Dorsolateral prefrontal cortex (tissue), 122 donors: ENCODE measurements at places on chromosomes 5 and 9.

DNA sequence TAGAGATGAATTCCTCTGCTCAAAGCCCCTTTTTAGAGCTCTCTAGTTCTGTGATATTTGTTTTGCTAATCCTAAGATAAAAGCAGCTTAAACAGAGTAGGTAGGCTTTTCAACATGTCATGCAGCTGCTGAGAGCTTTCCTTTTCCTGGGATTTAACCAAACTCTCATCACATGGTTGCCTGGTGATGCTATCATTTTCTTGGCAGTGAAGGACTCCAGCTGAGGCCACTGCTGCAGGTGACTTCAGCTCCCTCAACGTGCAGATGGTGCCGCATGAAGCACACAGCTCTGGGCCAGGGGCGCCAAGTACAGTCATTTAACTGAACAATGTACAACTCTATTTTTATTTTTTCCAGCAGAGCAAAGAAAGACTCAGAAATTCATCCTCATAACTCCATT, 42.2 kb downstream of the SECISBP2 start:
- DNase-seq: no peak

- no peak for DNase-seq
These were observed 72.5 kb downstream of the APTX start for GRCh38 chr9:32928912-32929311.

DNA sequence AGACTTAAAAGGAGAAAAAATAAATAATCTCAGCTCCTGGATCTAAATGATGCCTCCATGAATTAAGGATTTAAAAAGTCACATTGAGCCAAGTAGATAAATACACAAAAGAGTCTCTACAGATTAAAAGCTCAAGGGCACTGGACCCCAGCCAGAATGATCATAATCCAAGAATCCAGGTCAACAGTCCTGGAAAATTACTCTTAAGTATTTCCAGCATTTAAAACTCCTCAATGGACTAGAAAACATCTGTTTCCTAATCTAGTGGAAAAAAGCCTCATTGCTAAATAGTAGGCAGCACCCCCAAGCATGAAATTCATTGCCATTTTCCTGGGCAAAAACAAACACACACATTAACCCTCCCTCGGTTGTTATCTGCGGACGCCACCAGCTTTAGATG, 96.8 kb downstream of the FRMD3 start:
- DNase-seq: no peak

DNA sequence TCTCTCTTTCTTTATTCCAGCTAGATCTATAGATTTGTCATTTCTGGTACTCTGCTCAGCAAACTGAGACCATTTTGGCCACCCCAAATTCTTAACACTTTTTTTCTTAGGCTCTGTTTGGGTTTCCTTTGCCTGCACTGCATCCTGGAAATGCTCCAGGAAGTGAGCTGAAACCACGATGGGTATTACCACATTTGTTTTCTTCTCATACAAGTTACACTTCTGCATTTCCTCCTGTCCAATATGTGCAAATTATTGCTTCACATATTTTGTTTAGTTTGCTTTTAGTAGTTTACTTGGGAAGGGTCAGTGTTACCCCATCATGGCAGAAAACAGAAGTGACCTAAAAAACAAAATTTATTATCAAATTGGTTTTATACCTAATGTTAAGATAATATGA, 498.6 kb upstream of the GRIN3A start:
- DNase-seq: no peak

GRCh38 chr9:99762470-99762869, 59.2 kb upstream of the NR4A3 start:
- DNase-seq: no peak
